ENCODE measurements at places on chromosomes 16 and 17. TPM values are rescaled to one million over a fixed set of nuclear protein-coding genes. Genes with fewer than 3 reads are reported as not detected.

Gene RGS11
- 0.67 TPM for total RNA-seq

Gene SLC16A5
- 7.5 TPM for total RNA-seq

Gene CD300E
- total RNA-seq = not detected

Gene SCARF1
- 1.9 TPM for total RNA-seq

Gene CLEC3A
- not detected for total RNA-seq

Gene DOC2B
- 0.12 TPM for total RNA-seq

Gene ALOX15B
- 0.14 TPM for total RNA-seq

Gene DNASE1L2
- 1.1 TPM for total RNA-seq

Gene C1QTNF8
- total RNA-seq = not detected

Gene GRAPL
- total RNA-seq = 5.1 TPM

Gene UTP4
- total RNA-seq = 81.7 TPM

Gene SLFN14
- total RNA-seq = not detected

Gene ARL5C
- 0.12 TPM for total RNA-seq

Gene TMC5
- total RNA-seq = not detected

Gene OR2C1
- not detected for total RNA-seq

Gene ARL4D
- total RNA-seq = 3.6 TPM

Gene EVPLL
- not detected for total RNA-seq

Gene PRR35
- total RNA-seq = 0.10 TPM

Gene USP31
- 6.1 TPM for total RNA-seq

Gene TAC4
- total RNA-seq = not detected

Gene P3H4
- total RNA-seq = 3.8 TPM

Gene MYOCD
- total RNA-seq = not detected

Gene ABCA6
- total RNA-seq = 0.37 TPM

Gene C16orf96
- total RNA-seq = 0.55 TPM

Gene NPB
- total RNA-seq = not detected

Gene CCDC92B
- not detected for total RNA-seq

Gene ABI3
- 27.9 TPM for total RNA-seq

Gene KREMEN2
- total RNA-seq = 0.12 TPM

Gene GHDC
- 17.3 TPM for total RNA-seq

Gene PYDC1
- total RNA-seq = not detected

Gene SEPHS2
- 67.0 TPM for total RNA-seq

Gene PLA2G10
- total RNA-seq = not detected

Gene TPSAB1
- not detected for total RNA-seq

Gene CCL16
- total RNA-seq = not detected

Gene SSTR5
- not detected for total RNA-seq

Gene PAQR4
- 31.9 TPM for total RNA-seq

Gene ELMO3
- total RNA-seq = 3.1 TPM

Gene FOXC2
- total RNA-seq = not detected

Gene SULT1A2
- total RNA-seq = 0.25 TPM

Gene CLDN7
- 3.1 TPM for total RNA-seq

Gene AOC2
- total RNA-seq = 11.5 TPM

Gene HOXB2
- 18.1 TPM for total RNA-seq

Gene SKAP1
- 108 TPM for total RNA-seq

Gene TMEM238L
- not detected for total RNA-seq

Gene DNAH2
- 0.07 TPM for total RNA-seq

Gene RNF112
- total RNA-seq = 0.84 TPM

Gene SLC9A5
- total RNA-seq = 7.6 TPM

Gene CNTNAP1
- 1.3 TPM for total RNA-seq

Gene NFE2L1
- 237 TPM for total RNA-seq

Gene HS3ST3A1
- total RNA-seq = 0.72 TPM

Gene FLYWCH2
- total RNA-seq = 26.4 TPM

Gene FKBP10
- 3.2 TPM for total RNA-seq

Gene ABCA8
- total RNA-seq = not detected

Gene SGCA
- total RNA-seq = 1.7 TPM

Gene PCYT2
- 13.9 TPM for total RNA-seq

Gene TMC6
- total RNA-seq = 129 TPM
